ENCODE measurements at places on chromosomes 2 and 18.

DNA sequence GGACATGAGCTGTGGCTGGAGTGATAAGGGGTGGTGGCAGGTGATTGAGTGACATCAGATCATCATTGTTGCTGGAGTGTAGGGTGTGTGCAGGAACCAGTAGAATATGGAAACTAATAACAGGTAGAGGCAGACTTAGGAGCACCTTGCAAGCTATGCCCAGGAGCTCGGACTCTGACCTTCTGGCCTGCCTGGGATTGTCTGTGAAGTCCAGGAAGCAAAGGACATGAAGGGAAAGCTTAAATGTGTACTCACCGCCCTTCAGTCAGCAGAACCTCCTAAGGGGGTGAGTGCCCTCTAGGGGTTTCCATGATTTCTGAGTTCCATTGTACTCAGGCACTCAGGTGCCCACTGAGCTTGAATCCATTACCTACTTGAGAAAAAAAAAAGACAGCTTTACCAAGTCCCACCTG is 104.2 kb downstream of the CRIM1 start:
- DNase-seq = no peak

GRCh38 chr2:38245114-38245641 is 131.9 kb downstream of the ATL2 start:
- DNase-seq = no peak

GRCh38 chr2:215878476-215879063 is 134.8 kb downstream of the MREG start:
- DNase-seq = no peak

DNA sequence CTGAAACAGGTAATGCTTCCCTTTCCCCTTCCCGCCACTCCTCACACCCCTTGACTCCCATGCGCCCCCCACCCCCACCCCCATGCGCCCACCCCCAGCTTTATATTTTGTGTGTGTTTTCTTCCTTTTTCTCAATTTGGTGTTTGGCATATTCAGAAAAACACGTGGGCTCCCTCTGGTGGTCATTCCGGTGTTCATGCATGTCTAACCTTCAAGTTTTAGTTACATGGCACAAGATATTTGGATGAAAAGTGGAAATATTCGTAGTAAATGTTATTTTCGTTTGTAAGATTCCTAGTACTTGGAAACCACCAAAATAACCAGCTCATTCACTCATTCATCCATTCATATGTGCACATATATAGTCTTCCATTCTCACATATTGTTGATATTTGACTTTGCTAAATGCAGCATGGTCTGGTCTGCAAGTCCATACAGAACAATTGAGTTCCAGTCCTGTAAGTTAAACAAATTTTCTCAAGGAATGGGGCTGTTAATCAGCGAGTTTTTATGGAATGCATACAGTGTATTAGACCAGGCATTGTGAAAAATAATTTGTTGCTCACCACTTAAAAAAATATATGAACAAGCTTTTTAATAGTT is 143.6 kb upstream of the MAP3K20 start:
- DNase-seq = peak; percentile 87

DNA sequence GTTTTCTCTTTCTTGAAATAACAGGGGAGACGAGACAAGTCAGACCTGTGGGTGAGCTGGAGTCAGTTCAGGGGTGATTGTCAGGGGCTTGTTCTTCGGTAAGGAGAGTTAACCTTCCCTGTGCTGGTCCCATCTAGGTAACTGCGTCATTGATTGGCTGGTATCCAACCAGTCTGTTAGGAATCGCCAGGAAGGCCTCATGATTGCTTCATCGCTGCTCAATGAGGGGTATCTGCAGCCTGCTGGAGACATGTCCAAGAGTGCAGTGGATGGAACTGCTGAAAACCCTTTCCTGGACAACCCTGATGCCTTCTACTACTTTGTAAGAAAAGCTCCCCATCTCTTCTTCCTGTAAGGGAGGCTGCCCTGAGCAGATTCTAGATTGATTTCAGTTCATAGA is 21.3 kb downstream of the PLEK start:
- no peak for DNase-seq

DNA sequence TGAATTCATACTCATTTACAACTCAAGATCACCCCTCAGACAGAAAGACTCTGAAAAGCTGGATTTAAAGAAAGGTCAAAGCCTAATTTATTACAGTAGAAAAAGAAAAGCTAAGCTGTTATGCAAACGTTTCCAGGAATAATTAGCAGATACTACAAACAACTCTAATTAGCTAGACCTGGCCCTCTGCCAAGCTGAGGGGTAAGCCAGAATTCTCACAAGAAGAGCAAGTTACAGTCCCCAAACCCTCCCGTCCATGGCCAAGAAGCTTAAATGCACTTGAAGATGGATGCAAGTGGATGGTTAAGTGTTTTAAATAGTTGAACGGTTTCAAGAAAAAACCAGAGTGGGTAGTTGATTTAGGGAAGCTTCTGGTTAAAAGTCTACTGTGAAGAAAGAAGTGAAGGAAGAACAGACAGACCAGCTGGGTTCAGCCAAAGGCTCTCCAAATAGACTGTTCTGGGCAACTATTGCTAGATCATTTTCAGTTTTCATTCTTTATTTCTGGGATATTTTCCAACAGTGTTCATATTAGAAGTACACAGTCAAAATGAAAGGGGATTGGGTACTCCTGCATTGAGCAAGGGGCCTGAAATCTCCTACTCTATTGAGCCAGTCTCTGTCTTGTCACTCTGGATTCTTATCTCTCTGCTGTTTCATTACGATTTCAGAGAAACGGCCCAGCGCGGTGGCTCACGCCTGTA is 4.8 kb downstream of the LMAN2L start:
- no peak for DNase-seq

DNA sequence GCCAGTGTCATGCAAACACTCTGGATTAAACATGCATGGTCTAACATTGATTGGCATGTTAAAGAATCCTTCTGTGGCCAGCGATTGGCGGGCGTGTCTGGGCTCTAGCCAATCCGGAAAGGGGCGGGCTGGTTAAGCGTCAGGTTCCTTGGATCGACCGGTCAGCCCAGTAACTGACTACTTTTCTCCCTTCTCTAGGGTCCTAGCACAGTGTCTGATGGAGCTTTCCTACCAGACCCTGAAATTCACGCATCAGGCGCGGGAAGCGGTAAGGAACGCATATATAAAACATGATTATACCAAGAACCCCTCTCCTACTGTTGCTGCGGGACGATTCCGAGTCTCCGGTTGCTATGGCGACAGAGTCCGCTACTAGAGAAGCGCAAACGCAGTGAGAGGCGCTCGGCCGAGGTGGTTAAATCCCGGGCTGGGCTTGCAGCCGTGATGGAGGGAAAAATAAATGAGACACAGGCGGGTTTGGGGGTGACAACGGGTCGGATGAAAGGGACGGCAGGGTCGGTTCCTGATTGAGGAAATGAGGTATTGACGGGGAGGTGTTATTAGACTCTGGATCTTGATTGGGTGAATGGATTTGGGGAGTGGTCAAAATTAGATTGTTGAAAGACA is 29.4 kb downstream of the KATNAL2 start:
- peak; percentile 91 for DNase-seq

- DNase-seq = peak; percentile 75
These were observed 5.1 kb upstream of the ASIC4 start for GRCh38 chr2:219508971-219509779.

GRCh38 chr2:215535125-215535668 is 99.3 kb upstream of the FN1 start:
- no peak for DNase-seq

- DNase-seq = no peak
These were observed 43.5 kb upstream of the TTC39C start for GRCh38 chr18:23971097-23971440.

DNA sequence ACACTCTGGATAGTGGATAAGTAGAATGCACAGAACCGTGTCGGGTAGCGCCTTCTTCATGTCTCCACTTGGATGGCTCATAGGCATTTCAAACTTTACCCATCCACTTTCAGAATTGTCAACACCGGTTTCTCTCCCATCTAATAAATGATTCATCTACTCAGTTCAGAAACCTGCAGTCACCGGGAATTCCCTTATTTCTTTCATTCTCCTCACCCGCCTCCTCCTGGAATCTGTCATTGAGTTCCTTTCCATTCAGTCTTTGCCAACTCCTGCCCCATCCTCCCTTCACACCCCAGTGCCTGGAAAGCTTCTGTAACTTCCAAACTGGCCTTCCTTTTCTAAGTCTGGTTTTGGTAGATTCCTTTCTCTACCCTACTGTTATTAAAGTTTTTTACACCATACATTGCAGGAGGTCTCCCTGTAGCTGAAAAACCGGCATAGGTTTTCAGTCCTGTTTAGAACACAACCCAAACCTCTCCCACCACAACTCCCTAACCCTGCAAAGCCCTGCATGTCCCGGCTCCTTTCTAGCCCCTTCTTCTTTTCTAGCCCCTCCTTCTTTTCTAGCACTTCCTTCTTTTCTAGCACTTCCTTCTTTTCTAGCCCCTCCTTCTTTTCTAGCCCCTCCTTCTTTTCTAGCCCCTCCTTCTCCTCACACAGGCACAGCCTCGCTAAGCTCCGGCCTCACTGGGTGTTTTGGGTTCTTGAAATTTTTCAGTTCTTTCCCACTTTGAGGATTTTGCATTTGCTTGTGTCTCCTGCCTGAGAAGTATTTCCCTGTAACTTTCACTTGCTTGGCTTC is 133.9 kb upstream of the KLHL14 start:
- DNase-seq = no peak

DNA sequence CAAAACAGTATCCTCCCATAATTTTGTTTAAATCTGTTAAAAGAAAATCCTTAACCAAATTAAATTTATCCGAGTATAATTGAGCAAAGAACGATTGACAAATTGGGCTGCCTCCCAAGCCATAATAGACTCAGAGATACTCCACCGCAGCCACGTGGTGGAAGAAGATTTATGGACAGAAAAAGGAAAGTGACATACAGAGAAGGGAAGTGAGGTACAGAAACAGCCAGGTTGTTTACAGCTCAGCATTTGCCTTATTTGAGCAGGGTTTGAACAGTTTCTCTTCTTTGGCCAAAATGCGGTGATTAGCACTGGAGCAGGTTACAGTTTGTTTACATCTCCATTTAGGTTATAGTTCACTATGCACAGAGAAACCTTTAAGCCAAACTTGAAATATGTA is 60.8 kb downstream of the KYNU start:
- no peak for DNase-seq

DNA sequence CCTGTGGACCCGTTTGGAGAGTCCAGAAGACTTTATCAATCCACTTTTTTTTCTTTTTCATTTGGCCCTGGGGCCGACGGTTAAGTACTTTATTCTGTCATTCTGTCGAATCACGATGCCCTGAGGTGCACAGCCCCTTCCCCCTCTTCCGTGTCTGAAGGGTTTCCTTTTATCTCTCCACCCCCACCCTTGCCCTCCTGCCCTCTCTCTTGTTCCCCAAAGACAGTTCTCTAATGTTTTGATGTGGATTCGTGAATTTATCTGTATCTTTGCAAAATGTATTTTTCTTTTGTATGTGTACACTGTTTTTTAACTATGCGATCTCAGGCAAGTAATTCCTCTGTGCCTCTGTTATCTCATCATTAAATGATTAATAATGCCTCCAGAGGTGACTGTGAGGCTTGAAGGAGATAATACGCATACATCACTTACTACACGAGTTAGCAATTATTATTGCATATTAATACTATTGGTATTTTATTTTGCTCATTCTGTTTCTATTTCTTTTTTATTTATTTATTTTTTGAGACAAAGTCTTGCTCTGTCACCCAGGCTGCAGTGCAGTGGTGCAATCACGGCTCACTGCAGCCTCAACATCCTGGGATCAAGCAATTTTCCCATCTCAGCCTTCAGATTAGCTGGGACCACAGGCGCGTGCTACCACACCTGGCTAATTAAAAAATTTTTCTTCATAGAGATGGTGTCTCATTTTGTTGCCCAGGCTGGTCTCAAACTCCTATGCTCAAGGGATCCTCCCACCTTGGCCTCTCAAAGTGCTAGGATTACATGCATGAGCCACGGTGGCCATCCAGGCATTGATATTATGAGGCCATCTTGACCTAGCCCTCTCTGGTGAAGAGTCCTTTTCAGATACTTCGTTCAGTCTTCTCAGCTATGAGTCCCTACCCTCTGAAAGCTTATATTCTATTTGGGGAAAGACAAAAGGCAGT is 1.4 kb upstream of the CASP8 start:
- no peak for DNase-seq

DNA sequence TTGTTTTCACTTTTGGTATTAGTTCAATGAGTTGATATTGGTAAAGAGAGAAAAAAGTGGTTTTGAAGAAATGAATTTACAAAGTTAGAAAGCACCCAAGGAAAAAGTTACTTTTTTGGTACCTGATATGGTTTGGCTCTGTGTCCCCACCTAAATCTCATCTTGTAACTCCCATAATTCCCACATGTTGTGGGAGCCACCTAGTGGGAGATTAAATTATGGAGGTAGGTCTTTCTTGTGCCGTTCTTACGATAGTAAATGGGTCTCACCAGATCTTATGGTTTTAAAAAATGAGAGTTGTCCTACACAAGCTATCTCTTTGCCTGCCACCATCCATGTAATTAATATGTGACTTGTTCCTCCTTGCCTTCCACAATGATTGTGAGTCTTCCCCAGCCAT is 965.6 kb upstream of the NRXN1 start:
- DNase-seq = no peak

GRCh38 chr2:33069894-33070651 is 123.3 kb downstream of the LTBP1 start:
- DNase-seq = no peak

DNA sequence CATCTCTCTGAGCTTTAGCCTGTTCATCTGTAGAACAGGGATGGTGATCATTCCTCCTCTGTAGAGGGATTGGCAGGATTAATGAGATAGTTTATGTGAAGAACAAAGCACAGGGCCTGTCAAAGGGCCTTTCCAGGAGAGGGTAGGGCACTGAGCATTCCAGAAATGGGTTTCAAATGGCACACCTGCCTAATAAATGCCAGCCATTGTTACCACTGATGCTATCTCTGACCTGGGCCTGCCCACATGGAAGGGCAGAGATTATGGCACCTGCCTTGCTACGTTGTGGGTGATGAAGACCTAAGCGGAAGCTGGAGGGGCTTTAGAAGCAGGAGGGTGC is 31.0 kb upstream of the GMPPA start:
- no peak for DNase-seq

DNA sequence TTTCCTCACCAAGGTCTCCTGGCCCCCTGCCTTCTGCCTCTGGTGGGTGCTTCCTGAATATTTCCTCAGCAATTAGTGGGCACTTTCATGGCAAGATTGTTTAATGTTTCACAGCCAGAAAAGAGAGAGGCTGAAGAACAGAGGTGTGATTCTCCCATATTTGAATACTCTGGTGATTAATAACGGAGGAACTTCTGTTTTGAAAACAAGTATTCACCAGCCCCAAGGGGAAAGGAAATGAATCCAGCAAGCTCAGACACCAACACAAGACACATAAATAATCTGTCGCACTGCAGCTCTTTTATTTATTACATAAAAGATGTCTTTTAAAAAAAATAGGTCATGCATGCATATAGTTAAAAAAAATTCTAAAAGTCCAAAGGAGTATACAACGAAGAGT is 57.7 kb downstream of the MRPL35 start:
- no peak for DNase-seq

- no peak for DNase-seq
These were observed 33.6 kb upstream of the GLI2 start for GRCh38 chr2:120702061-120702460.
